Sigmoid colon (tissue), 7 donors: ENCODE measurements at places on chromosomes 7 and 10. TPM values are rescaled to one million over a fixed set of nuclear protein-coding genes. Genes with fewer than 3 reads are reported as not detected.

DNA sequence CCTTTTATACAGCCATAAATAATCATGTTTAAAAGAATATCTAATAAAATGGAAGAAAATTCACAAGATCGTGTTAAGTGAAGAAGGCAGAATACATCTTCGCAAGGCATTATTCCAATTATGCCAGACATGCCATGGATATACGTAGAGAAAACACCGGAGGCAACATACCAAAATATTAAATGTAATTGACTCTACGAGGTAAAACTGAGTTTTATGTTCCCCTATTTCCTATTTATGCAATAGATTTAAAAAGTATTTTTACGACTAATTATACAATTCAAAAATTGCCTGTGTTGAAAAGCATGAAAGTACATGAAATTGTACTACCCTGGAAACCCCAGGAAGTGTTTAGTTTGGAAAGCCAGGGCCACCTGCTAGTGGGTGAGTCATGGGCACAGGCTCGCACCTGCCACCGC, 936 bp upstream of the REPIN1 start:
- no peak for DNase-seq

- peak; percentile 74 for DNase-seq
Observed at GRCh38 chr10:93288679-93289634, 193.2 kb downstream of the MYOF start.

DNA sequence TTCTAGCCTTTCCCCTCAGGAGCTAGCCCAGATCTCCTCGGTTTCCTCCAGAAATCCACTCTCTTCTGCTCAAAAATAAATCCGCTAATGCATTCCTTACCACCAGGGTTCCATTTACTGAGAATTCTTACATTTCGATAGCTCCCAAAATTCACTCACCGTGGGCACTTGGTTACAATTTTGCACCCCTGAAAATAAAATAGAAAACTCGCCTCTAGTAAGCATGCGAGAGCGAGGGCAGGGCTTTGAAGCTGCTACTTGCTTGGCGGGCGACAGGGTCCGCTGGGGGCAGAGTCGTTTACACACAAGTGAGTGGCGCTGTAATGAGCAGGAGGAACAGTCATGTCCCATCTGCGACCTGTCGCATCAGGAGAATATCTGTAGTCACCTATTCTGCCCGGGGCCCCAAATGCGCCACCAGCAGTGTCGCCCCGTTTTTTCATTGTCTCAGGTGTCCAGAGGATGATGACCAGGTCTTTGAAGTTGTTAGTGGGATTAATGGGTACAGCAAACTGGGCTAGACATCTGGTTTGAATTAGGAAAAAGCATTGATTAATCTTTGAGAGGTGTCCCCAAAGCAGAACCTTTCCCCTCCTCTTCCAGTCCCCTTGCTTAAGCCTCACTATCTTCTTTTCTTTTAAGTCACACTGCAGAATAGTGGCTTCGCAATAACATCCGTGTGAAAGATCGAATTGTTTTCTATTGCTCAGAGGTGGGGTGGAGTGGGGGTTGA, 1.2 kb upstream of the MEOX2 start:
- DNase-seq: no peak

GRCh38 chr10:24912215-24912614, 40.2 kb downstream of the PRTFDC1 start:
- no peak for DNase-seq

GRCh38 chr10:64090865-64091264, 569.7 kb downstream of the REEP3 start:
- DNase-seq: no peak

GRCh38 chr10:49302088-49302487, 3.1 kb downstream of the C10orf71 start:
- DNase-seq: peak; percentile 48

DNA sequence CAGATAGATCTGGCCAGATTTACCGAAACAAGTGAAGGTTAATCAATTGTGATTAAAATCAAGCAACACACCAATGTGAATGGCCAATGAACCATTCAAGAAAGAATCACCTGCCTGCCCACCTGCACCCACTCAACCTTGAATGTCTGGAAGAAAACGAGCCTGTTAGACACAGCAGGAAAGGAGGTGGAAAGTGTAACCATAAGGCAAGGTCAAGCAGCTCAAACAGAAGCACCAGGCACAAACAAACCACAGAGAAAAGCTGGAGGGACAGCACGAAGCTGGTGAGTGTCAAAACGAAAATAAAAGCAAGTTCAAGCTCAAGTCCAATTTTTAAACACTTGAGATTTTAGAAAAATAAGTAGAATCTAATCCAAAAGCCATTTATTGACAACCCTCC, 64.9 kb downstream of the STEAP1B start:
- DNase-seq: no peak

GRCh38 chr10:78706726-78707540, 361.8 kb upstream of the ZMIZ1 start:
- no peak for DNase-seq

DNA sequence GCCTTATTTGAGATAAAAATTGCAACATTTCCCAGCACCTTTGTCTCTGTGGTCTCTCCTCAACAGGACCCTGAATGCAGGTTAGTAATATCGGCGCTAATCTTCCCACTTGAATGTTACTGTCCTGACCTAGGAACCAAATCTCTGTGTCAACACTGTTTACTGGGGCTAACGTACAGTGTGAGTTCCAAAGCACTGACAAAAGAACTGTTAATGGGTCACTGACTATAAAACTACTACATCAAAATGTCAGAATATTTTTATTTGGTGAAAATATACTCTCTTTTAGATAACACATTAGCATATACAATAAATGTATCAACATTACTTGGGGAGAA, 33.3 kb downstream of the CACUL1 start:
- no peak for DNase-seq

DNA sequence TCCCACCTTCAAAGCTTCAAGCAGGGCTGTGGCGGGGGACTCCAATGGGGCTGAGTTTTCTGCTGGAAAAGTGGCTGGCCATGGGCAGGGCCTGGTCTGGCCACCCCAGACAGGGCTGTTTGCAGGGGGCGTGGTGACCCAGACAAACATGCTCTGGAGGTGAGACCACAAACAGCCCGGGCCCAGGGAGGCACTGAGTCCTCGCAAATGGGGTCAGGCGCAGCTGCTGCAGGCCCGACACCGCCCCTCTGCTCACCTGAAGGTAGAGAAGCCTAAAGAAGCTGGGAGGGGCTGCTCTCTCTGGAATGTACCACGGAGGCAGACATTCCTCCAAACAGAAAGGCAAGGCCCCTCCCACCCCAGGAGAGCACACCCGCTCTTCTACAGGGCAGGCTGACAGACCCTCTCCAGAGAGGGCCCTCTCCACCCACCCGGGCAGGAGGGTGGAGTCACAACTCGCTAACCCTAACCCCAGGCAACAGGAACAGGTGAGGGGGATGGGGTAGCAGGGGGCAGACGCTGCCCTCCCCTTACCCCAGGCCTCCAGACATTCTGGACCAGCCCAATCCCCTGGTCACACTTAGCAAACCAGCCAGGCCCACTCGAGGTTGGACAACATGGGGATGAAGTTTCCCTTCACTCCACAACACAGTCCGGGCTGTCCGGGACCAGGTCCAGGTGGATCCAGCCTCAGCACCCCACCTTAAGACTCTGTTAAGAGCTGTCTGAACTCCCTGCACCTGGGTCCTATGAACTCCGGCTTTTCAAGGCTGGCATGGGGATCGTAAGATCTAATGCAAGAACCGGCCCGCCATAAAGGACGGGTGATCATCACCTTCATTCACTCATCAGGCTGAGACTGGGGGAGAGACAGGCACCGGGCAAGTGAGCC, 32.3 kb downstream of the OAT start:
- DNase-seq: peak; percentile 60

GRCh38 chr10:133458021-133458709, 4.4 kb downstream of the SCART1 start:
- no peak for DNase-seq

- DNase-seq: no peak
Observed at GRCh38 chr10:44010873-44011602, 362.4 kb upstream of the ZNF32 start.

- peak; percentile 78 for DNase-seq
Observed at GRCh38 chr10:79410315-79411094, 34.9 kb downstream of the ZCCHC24 start.

DNA sequence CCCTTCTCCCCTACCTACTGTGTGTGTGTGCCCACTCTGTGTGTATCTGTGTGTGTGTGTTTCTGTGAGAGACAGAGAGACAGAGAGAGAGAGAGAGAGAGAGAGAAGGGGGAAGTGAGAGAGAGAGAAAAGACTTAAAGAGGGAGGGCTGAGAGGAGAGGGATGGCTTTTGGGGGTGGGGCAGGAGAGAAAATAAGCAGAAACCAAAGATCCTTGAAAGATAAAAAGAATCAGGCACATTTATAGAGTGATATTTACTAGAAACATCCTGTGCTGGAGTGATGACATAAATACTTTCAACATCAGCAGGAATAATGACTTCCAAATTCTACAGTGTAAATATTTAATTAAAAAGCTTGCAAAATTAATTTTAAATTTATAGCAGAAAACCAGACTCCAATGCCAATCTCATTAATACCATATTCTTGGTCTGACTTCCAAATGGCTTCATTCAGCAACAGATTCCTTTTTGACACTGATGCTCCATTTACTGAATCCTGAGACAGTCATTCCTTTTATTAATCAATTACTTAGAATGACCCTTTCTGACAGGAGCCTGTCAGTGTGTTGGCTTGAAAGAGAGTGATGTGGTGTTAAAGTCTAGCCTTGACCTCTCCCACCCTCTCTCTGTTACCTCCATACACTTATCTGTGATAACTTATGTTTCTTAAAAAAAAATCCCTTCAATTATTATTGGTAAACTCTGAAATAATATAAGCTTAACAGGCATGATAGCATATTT, 41.7 kb upstream of the WNT2 start:
- no peak for DNase-seq

GRCh38 chr10:13337827-13338196, 10.3 kb downstream of the SEPHS1 start:
- DNase-seq: no peak

- no peak for DNase-seq
Observed at GRCh38 chr7:2255145-2256139, 13.4 kb downstream of the NUDT1 start.

DNA sequence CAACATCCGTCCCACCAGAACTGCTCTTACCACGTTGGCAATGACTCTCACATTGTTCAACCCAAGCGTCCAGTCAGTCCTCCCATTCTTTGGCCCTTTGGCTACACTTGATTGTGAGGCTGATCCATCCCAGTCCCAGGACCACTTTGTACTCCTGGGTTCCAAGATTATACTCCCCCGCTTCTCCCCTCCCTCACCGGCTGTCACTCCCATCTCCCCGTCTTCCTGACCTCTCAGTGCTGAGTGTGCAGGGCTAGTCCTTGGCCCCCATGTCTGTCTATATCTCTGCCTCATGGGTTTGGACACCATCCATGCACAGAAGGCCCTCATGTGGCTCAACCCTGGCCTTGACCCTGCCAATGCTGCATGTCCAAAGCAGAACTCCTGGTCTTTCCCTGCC, 12.5 kb downstream of the ARHGAP22 start:
- DNase-seq: no peak

FANK1 gene
- total RNA-seq: 0.71 TPM

CCDC146 gene
- total RNA-seq: 26.0 TPM

RET gene
- 3.9 TPM for total RNA-seq

RFC2 gene
- total RNA-seq: 3.3 TPM

STEAP1 gene
- total RNA-seq: 15.0 TPM

PAPOLB gene
- 1.1 TPM for total RNA-seq

EBLN1 gene
- not detected for total RNA-seq
